ENCODE measurements at places on chromosomes 12 and 14.

DNA sequence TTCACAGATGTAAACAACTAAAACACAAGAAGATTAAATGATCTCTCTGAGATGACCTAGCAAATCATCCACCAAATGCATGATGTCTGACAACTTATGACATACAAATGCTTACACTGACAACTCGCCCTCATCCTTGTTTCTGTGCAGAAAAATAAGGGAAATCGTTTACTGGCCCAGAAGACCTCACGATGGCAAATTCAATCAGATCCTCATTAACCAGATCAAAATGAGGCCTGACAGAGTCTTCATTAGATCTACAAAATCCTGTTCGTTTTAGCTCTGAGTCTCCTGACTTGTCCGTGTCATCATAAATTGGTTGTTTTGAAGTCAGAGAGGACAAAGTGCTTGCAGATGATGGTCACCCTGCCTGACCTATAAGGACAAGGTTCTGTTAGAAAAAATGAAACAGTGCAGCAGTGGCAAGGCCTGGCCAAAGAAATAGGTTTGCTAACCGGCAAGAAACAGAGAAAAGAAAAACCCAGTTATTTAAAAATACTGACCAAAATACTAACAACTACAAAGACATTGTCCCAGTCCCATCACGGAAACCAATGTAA is 109.5 kb downstream of the BTG1 start:
- DNase-seq: no peak

GRCh38 chr12:49750027-49750995 is 9.0 kb downstream of the TMBIM6 start:
- no peak for DNase-seq

DNA sequence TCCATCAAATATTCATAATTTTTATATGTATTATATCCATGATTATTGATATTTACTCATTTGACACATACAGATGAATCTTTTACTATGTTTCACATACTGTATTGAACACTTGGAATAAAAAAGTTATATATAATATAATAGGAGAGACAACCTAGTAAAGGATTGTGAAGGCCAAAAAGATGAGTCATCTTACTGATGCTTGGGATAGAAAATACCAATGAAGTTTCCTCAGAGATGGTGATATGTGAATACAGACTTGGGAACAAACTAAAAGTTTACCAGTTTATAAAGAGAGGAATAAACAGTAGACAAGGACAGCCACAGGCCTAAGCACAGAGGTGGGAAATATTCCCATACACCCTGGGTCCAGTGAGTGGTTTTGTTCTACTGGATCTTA is 743.9 kb upstream of the FLRT2 start:
- DNase-seq: no peak

GRCh38 chr14:28305938-28306337 is 460.6 kb upstream of the FOXG1 start:
- no peak for DNase-seq

GRCh38 chr14:100823413-100824080 is 2.4 kb upstream of the MEG3 start:
- DNase-seq: no peak

DNA sequence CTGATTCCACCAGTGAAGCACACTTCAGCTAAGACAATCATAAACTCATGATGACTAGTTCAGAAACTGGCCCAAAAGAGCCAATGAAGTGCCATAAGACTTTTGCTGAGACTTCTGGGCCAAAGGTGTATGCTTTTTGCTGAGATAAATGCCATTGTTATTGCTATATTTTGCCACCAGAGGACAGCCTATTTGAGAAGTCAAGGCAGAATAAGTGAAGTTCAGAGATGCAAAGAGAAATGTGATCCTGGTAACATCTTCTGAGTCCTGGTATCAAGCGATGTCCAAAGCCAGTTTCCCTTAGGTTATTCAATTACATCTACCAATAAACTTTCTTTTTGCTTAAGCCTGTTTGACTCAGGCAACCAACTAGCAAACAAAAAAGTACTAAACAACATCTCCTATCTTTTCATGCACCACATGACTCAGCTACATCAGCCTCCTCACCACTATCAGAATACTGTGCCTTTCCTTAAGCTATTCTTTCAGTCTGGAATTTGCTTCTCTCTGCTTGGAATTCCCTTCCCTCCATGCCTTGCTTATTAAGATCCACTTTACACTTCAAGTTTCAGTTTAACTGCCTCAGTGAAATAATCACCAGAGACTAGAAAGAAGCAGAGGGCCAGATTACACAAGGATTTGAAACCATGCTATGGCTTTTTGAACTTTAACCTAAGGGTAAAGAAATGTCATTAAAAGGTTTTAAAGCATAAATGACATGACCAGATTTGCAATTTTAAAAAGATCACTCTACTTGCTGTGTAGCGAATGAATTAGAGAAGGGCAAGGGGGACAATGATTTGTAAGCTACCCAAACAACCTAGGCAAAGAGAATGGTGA is 14.0 kb downstream of the CRY1 start:
- DNase-seq: no peak

GRCh38 chr12:51992246-51992645 is 14.5 kb upstream of the TAMALIN start:
- no peak for DNase-seq

DNA sequence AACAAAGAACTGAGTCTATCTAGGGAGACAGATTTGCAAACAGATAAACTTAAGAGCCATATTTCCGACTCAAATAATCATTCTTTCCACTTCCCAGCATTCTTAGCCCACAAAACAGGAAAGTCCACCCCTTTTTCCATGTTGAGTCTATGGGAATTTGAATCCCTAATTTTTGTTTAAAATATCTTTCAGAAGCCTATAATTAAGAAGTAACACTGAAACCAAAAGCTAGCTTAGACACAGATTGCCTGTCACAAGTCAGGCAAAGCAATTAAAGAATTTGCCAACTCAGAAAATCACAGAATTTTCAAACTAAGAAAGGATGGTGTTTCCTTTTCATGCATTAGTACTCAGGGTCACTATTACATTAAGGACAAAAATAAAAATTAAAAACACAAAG is 17.0 kb downstream of the ATP2B1 start:
- DNase-seq: no peak

DNA sequence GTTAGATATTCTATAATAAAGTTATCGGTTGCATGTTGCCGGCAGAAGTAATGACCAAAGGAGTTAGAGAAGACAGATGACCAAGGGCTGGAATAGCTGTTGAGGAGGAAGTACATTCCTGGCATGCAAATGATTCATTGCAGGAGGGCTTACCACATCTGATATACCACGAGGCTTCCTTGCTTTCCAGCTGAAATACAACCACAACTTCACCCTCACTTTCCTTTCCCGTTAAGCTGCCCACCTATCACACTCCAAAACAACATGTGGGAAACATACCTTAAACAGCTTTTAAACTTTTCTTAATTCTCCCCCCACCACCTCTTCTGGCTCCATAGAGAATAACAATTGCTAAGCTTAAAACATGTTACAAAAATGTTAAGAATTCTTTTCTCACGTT is 594.1 kb downstream of the NRXN3 start:
- DNase-seq: no peak

DNA sequence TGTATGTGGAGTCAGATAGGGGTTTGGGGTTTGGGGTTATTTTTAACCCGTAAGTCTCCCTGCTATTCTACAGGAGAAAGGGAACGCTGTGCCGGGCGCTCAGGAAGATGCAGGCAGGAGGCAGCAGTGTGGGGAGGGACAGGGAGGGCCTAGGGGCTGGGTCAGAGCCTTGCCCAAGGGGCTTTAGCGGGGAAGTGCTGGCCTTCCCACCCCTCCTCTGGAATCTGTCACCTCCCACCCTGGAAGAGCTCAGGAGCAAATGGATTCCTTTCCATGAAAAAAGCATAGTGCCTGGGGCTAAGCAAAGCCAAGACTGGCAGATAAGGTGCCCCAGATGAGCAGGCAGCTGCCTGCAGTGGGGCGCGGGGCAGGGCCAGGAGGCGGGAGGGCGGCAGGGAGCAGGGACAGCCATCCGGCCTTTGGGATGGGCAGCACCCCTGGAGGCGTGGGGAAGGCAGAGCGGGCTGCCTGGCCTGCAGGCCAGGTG is 7.3 kb upstream of the INF2 start:
- no peak for DNase-seq

DNA sequence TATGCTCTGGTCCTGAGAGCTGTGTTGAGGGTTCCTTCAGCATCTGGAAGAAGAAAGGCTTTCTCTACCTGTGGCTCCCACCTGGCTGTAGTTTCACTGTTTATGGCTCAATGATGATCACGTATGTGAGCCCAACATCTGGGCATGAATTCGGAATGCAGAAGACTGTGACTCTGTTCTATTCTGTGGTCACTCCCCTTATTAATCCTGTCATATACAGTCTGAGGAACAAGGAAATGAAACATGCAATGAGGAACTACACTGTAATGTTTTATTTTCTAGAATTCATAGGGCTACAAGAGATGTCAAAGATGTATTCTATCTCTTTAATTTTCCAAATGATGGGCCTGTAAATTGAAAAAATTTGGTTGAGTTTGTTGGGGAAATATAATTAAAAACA is 10.8 kb upstream of the OR11G2 start:
- no peak for DNase-seq

DNA sequence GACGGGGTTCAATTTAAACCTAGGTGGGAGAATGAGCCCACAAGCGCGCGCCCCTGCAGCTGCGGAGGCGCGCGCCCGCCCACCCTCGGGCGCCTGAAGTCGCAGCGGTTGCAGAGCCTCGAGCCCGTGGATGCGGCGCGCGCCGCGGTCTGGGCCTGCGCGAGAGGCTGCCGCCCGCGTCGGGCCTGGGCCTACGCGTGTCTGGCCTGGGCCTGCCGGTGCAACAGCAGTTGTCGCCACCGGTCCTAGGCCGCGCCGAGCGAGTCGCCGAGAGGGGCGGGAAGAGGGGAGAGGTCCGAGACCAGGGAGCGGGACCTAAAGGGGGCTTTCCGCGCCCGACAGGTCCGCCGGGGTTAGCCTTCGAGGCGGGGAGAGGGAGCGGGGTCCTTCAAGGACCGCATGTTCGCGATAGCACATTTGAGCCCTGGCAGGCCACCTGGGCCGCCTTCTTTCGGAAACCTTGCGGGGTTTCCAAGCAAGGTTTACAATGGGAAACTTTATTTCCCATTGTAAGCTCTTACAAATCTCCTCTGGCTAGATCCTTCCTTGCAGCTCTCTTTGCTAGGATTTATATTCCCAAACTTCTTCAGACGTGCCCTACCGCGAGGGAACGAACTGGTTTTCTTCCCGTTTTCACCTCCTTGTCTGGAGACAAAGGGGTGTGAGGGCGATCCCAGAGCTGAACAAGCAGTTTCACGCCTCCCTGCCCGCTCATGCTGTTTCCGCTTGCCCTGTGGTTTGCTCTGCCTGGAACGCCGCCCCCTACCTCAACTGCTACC is 6.8 kb downstream of the SIX6 start:
- DNase-seq: no peak

DNA sequence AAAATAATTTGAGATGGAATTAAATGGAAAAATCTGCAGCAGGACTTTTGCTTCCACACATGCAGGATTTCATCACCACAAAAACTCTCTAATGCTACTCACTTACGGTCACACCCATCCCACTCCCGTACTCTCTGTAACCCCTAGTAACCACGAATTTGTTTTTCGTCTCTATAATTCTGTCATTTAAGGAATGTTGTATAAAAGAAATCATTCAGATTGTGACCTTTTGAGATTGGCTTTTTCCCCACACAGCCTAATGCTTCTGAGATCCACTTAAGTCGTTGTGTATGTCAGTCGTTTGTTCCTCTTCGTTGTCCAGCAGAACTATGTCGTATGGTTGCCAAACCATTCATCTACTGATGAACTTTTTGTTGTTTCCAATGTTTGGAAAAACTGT is 19.8 kb upstream of the PZP start:
- no peak for DNase-seq

DNA sequence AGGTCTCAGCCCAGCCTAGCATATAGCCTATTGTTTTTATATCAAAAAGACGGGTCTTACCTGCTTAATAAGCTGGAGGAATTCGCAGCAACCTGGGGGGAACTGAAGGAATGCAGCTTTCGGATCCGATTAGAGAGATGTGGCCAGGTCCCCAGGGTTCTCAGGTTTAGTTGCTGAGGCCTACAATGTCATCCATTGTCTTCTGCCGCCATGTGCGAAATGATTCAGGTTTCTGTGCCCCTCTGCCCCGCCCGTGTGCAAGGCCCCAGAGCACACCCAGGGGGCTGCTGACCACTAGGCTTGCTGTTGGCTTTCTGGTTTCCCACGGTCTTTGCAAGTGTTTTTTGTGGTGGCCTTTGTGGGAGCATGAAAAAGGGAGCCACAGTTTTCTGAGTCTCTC is 154.5 kb upstream of the TBX3 start:
- no peak for DNase-seq

GRCh38 chr12:57741413-57741789 is 2.9 kb upstream of the AGAP2 start:
- DNase-seq: no peak

GRCh38 chr14:56065621-56066290 is 52.5 kb upstream of the PELI2 start:
- no peak for DNase-seq

- DNase-seq: no peak
Observed at GRCh38 chr12:63325757-63326156, 174.8 kb upstream of the AVPR1A start.

GRCh38 chr12:60265741-60266140 is 669.9 kb downstream of the SLC16A7 start:
- DNase-seq: no peak

- DNase-seq: no peak
Observed at GRCh38 chr12:50572287-50572686, 67.5 kb downstream of the DIP2B start.

DNA sequence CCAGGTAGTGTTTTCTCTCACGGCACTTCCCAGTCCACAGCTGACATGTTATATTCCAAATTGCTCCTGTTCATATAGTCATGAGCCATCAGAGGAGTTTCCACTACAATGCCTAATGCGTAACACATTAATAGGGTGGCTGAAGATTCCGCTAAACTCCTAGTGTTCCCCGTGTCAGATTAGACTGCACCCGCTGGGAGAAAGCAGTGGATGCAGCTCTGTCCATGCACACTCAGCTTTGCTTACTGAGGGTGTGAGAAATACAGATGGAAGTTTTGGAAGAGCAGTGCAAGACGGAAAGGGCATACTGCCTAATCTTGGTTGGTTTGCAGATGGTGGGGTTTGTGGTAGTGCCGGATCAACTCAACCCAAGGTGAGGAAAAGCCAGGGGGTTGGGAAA is 5.6 kb downstream of the PPP1R3E start:
- no peak for DNase-seq

- no peak for DNase-seq
Observed at GRCh38 chr12:82225871-82226270, 132.3 kb downstream of the CCDC59 start.

GRCh38 chr14:50343434-50343833 is 31.3 kb downstream of the DMAC2L start:
- no peak for DNase-seq
